Renal cortex interstitium (tissue), 15 donors: ENCODE measurements at places on chromosomes 6 and 20. TPM values are rescaled to one million over a fixed set of nuclear protein-coding genes. Genes with fewer than 3 reads are reported as not detected.

DNA sequence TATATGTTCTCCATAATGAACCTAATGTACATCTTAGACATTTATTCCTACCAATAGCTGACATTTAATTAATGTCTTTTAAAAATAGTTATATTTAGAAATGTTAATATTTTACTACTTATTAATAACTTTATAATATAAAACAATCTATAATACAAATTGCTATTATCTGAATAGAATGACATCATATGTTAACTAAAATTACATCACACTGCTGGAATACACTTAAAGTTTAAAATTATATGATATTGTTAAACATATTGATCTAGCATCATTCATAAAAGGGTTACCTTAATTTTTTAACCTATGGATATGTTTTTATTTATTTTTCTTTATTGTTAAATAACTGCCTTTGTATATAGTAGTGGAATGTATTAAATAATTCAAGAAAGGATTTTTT, 660.2 kb upstream of the ADGRB3 start:
- DNase-seq: no peak

DNA sequence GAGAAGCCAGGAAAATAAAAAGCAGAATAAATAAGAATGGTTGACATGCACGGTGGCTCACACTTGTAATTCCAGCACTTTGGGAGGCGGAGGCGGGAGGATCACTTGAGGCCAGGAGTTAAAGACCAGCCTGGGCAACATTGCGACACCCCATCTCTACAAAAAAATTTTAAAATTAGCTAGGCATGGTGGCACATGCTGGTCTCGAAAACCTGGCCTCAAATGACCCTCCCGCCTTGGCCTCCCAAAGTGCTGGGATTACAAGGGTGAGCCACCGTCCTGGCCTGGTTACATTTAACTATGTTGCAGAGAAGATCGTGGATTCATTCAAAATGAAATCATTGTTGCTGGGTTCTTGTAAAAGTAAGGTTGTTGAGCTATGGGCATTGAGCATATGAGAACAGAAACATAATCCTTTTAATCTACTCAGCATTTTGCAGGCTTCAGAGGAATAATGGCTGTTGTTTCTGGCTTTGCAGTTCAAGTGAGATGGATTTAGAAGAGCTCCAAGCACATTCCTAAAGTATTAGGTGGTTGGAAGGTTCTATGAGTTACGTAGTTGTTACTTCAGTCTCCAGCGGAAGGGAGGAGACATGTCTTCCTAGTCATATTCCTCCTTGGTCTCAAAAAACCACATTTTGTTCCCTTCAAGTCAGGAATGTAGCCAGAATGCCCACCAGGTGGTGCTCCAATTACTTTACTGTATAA, 45.6 kb upstream of the RAB23 start:
- no peak for DNase-seq

- peak; percentile 49 for DNase-seq
Measured at GRCh38 chr6:166106076-166106686, 61.5 kb downstream of the TBXT start.

Gene GSTA3
- 0.62 TPM for polyA plus RNA-seq
